ENCODE measurements at places on chromosomes 3 and 15.

DNA sequence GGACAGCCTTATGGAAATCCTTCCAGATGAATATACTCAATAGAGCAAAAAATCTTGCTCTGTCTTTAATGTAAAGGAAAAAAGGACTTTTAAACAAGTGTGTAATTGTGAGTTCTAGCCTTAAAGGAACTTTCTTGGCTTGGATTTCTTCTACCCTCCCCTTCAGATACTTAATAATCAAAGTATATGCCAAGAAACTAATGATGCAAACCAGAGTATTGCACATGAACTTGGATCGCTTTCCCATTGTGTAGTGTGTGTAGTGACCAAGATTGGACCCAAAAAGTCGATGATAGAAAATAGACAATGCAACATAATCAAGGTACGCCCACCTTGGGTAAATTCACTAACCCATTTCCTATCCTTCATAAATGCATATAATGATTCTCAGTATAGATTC is 123.8 kb downstream of the TIGIT start:
- DNase-seq: no peak

GRCh38 chr3:139394116-139394515 is 4.7 kb upstream of the COPB2 start:
- DNase-seq: no peak

GRCh38 chr3:125433611-125434041 is 58.5 kb upstream of the ZNF148 start:
- DNase-seq: no peak

DNA sequence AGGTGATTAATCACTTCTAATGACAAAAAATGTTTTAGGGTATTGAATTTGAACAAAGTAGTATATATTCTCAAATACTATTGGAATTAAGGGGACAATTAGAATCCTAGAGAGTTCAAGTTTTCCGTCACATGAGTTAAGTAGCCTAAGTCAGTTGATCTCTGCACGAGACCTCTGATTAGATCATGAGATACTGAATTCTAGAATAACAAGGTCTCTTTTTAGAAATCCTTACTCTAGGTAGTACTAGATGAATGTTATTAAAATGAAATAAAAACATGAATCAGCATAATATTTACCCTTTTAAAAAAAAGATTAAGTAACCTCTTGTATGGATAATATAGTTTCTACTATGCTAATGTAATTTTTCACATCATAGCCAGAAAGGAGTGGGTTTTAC is 43.4 kb downstream of the MYO5A start:
- no peak for DNase-seq

- DNase-seq: no peak
These were observed 24.8 kb upstream of the RBP1 start for GRCh38 chr3:139564294-139564861.

DNA sequence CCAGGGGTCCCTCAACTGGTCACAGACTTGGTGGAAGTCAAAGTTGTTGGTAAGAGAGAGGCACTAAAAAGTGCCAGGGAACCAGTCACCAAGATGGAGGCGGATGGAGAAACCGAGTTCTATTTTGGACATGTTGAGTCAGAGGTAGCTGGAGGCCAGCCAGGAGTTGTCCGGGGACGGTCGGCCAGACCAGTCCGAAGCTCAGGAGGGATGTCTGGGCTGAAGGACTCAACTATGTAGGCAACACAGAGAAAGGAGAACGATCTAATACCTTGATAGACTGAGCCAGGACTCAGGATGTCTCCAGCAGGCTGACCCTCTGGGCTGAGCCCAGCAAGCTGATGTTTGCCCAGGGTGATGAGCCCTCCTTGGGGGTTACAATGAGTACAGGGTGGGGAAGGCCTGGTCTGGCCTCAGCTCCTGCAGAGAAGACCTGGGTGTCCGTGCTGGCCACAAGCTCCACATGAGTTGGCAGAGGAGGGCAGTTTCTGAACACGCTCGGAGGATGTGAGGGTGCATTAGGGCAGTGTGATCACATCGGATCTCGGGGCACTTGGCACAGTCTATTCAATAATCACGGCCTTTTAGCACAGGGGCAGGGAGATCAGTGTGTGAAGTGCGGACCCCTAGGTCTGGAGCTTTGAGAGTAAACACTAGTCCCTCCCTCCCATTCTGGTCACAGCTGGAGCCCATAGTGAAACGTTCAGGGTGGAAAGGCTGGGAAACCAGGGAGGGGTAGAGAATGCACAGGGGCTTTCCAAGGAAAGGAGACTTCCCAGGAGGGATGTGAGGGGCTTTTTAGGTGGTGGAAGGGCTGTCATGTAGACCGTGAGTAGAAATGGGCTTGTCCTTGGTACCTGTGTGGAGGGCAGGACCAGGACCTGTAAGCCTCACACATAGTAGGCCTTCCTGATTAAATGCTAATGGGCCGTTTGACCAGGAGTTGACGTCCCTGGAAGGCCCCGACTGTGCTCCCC is 111.9 kb downstream of the ETFA start:
- DNase-seq: no peak

GRCh38 chr3:12954891-12955650 is 113.7 kb upstream of the RPL32 start:
- no peak for DNase-seq

DNA sequence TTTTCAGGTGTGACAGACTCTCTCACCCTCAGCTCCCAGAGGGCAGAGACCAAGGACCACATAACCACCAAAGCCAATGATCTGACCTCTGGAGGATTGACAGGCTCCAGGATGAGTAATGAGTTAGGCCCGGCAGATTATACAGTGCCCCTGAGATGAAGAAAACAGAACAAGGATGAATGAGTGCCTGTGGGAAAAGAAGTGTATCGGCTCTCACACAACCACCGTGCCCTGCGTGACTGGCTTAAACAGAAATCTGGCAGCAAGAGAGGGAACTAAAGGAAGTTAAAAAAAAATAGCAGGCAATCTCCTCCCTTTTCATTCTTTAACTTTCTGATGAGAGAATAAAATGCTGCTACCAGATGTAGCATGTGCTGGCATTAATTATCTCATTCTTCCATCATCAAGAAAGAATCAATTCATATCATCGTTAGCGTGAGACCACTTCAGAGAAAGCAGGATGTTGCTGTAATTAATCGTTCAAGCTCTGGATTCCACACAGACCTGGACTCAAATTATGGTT is 227.5 kb upstream of the COL8A1 start:
- no peak for DNase-seq

- DNase-seq: peak; percentile 37
These were observed 720 bp upstream of the TNIK start for GRCh38 chr3:171460725-171461524.

- DNase-seq: no peak
These were observed 44.1 kb downstream of the MAP6D1 start for GRCh38 chr3:183781246-183781645.

GRCh38 chr3:7506606-7507180 is 645.8 kb downstream of the GRM7 start:
- no peak for DNase-seq

DNA sequence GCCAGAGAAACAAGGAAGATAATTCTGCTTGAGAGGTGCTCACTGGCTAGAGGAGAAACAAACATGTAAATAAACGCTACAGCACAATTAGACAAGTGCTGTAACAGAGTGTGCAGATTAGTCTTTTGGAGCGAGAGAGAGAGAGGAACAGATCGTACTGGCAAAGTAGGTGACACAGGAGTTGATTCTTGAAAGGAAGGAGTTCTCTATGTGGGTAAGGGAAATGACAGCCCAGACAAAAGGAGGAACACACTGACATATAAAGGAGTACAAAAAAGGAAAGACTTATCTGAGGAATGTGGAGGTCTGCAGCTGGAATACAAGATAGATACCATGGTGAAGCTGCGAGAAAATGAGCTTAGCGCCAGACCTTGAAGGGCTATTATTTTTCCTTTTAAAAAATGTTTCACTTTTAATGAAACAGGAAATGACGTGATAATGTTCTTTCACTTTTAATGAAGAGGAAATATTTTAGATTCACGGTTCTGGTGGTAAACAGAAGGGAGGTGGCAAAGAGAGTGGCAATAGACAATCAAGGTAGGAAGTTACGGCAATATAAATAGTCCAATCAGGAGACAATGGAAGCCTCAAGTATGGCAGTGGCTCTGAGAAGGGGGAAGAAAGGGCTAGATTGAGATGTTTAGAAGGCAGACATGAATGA is 202.9 kb downstream of the VPS13C start:
- no peak for DNase-seq

DNA sequence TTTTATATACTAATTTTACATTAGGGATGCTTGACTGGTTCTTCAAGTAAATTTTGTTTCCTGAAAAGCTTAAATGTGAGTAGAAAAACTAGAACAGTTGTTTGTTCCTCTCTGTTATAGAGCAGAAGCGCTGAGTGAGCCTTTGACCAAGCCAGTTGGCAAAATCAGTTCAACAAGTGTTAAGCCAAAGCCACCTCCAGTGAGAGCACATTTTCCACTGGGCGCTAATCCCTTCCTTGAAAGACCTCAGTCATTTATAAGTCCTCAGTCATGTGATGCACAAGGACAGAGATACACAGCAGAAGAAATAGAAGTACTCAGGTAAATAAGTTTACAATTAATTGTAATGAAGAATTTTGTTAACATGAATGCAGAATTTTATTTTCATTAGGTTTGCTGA is 14.6 kb downstream of the CAPN7 start:
- DNase-seq: no peak

- no peak for DNase-seq
These were observed 34.1 kb downstream of the TPM1 start for GRCh38 chr15:63076714-63077046.

- no peak for DNase-seq
These were observed 2.7 kb downstream of the UPK1B start for GRCh38 chr3:119175872-119176756.

DNA sequence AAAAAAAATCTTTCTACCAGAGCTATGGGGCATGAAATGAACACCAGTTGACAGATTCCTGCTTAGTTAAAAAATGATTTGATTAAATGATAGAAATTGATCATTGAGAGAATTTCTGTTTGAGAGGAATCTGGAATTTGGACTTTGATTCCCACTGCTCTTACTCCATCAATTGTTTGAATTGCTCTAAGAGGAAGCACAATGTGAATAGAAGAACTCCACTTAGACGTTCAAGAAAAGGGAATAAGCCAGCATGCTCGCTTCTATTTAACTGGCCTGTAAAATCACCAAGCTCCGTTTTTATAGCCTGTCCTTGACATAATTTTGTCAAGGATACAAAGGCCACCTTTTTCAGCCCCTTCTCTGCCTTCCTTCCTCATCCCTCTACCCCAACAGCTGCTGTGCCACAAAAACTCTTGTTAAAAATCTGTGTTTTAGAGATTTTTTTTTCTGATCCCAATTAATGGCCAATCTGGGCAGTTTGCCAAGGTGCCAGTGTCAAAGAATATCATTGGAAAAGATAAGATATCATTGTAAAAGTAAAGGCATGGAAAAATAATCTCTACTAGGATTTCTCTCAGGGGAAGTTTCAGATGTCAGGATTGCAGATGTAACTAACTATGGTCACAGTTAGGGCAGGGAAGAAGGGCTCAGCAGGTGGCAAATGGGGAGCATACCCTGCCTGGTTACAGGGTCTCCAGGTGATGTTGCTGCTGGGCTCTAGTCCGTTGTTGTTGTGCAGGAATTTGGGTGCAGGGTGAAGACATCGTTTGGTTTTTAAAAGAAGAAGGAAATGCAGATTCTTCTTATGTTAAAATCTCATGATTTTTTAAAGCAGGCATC is 301.8 kb upstream of the PDZRN3 start:
- DNase-seq: no peak

- DNase-seq: no peak
These were observed 97.7 kb downstream of the CNTN6 start for GRCh38 chr3:1190569-1190968.

- DNase-seq: no peak
These were observed 8.7 kb downstream of the DAZL start for GRCh38 chr3:16596352-16597032.

GRCh38 chr3:195041871-195042742 is 228.9 kb downstream of the XXYLT1 start:
- no peak for DNase-seq

- no peak for DNase-seq
These were observed 72.5 kb downstream of the OSBPL10 start for GRCh38 chr3:31908391-31909097.

DNA sequence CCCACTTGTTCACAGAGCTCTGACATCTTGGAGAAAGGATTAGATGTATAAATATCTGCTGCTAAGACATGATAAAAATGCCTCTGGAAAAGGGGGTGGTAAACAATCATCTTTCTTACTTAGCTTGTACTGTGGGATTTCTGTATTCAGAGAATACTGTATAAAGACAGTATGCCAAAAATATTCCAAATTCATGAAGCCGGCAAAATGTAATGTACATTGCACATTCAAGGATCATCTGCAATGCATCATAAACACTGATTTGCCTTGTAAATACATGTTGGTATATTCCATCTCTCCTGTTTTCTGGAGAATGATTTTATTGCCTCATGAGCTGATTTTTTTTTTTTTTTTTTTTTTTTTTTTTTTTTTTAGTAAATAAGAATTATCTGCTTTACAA is 355.3 kb downstream of the ROBO1 start:
- DNase-seq: no peak

DNA sequence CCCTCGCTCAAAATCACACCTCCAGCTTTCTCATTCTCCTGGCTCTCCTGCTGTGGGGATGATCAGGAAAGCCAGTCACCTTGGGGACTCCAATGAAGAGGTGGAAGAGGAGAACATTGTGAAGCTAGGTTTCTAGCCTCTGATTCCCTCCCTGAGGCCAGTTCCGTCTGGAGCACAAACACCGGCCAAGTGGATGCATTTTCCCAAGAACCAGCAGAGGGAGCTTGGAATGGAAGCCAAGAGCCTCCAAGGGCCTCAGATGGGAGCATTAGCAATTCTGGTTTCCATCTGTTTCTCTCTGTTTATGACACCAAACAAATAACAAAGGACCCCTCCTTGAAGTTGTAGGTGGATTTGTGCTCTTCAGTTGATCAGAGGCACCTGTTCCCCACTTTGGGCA is 40.6 kb upstream of the NMNAT3 start:
- DNase-seq: no peak

- no peak for DNase-seq
These were observed 47.2 kb upstream of the PXYLP1 start for GRCh38 chr3:141184430-141184829.

GRCh38 chr3:183438735-183439134 is 10.3 kb upstream of the MCF2L2 start:
- DNase-seq: no peak

GRCh38 chr15:48522911-48523310 is 122.6 kb downstream of the FBN1 start:
- DNase-seq: no peak

- DNase-seq: no peak
These were observed 37.3 kb downstream of the PLSCR2 start for GRCh38 chr3:146432066-146432465.

- no peak for DNase-seq
These were observed 30.5 kb downstream of the GPR176 start for GRCh38 chr15:39889601-39890000.

DNA sequence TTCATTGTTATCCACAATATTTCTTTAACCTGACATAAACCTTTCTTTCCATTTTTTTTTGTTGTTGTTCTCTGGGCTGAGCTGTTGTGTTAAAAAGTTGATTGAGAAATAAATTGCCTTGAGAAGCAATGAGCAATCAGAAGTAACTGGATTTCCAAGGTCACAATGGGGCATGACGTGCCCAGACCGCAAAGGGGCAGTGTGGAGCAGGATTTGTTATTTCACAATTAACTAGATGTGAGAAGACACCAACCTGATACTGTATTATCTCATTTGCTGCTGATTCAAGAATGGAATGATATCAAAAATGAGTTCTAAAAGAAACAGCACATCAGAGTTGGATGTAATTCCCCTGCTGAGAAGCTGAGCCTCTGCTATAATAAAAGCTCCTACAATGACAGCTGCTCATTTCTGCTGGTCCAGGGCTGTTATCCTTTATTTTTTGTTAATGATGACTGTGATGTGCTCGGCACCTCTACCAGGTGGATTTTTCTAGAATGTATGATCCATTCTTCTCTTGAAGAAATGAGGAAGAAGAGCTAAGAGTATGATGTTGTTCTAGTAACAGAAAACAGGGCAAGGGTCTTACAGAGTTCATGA is 28.1 kb downstream of the CPNE4 start:
- no peak for DNase-seq

Data from stimulated activated CD4-positive, alpha-beta T cell treated with anti-CD3 and anti-CD28 coated beads, Interleukin-1b, Interleukin-23, amount 100 ng/mL, for 4 hours (primary cell).